ENCODE measurements at places on chromosomes 11 and 22. TPM values are rescaled to one million over a fixed set of nuclear protein-coding genes. Genes with fewer than 3 reads are reported as not detected.

GAB4 gene
- total RNA-seq, result not detected

NPTXR gene
- 8.7 TPM for total RNA-seq

OR56A1 gene
- total RNA-seq, result not detected

TSSK2 gene
- not detected for total RNA-seq

RAC2 gene
- total RNA-seq, result 0.29 TPM

HPS5 gene
- total RNA-seq, result 12.8 TPM

C11orf87 gene
- total RNA-seq, result not detected
